ENCODE measurements at places on chromosomes 1 and 21.

DNA sequence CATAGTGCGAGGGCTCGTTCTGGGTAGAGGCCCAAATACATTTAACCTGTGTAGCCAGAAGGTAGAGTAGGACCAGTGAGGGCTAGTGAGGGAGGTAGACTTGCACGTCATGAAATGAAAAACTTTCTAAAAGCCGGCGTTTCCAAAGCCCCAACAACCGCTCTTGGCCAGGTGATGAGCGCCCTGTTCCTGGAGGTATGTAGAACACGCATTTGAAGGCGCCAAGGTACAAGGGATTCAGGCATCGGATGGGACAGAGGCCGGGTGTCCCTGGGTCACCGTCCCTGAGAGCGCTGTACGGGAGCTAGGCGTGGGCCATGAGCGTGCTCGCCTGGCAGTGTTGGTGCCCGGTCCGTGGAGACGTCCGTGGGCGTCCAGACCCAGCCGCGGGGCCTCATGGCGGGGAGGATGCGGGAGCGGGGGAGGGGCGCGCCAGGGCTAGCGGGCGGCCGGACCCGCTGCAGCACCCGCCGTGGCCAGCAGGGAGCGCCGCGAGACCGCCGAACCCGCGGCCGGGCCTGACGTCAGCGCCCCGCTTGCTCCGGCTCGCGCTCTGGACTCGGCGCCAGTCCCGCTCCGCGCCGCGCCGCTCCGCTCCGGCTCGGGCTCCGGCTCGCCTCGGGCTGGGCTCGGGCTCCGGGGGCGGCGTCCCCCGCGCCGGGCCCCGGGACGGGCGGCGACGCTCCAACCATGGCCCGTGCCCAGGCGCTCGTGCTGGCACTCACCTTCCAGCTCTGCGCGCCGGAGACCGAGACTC is at the start of gene PTPRU:
TSS of gene PTPRU (plus strand) at position 568 of the 757 bp plus-strand sequence. CDS start at position 691, 123 bp downstream.
- DNase-seq, result no peak

DNA sequence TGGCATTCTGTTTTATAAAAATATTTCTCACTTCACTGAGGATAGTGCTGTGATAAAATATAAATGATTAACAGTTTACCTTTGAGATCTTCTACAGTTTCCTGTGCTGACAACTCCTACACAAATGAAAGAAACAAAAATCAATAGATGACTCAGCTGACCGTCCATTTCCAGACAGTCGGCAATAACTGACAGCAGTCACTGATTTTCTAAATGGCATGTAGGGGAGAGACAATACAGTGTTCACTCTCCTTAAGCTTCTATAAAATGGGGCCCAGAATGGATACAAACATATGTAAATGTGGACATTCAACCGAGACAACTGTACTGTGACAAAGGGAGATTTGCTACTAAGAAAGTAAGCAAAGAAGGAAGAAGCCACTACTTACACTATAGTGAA is 34.3 kb downstream of the PCNX2 start:
- DNase-seq, result no peak

GRCh38 chr21:45270306-45270821 is 17.3 kb downstream of the POFUT2 start:
- no peak for DNase-seq

DNA sequence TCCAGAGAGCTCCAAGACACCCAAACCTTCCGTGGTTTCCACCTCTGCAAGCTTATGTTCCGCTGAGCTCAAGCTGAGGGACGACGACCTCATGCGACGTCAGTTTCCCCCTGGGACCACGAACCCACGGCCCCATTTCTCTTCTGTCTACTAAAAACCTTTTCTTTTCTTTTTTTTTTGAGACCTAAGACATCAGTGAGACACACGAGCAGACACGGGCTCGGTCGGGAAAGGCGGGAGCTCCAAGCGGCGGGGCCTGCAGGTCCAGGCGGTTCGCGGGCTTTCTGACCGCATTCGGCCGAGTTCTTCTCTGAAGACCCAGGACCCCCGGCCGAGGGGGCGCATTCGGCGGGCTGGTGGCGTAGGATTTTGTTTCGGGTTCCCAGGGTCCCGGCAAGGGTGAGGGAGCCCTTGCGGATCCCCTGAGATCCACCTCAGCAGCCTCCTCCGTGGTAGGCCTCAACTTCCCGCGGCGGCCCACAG is 402 bp downstream of the C21orf58 start:
- no peak for DNase-seq

DNA sequence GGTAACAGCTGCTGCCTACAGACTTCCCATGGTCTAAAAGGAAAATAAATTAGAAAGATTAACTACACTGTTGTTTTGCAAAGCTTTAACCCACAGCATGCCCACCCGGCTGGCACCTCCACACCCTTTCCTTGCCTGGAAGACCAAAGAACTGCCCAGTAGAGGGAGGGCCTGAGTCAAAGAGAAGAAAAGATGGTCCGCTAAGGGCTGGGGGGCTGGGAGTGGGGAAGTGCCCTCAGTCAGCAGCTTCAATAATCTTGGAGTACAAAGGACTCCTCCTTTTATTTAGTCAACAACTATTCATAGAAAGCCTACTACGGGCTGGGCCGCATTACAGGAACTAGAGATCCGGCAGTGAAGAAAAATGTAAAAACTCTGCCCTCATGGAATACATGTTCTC is 40.6 kb downstream of the ERI3 start:
- DNase-seq, result no peak

GRCh38 chr1:71706029-71706671 is 576.2 kb downstream of the NEGR1 start:
- DNase-seq, result no peak

DNA sequence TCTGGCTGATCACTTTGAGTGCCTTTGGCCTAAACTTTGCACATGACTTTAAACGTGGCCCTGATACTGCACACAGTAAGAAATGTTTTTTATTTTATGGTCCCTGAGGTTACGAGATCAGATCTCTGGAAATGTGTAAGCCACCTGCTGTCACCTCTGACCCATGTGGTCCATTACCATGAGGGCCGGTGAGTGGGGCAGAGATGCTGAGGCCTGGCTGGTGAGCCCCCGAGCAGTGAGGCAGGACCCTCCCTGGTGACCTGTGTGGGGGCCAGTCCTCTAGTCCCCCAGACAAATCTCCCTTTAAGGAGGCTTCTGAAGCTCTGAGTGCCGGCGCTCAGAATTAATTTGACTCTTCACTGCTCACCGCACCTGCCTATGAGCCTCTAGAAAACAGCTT is 12.4 kb downstream of the TFF3 start:
- no peak for DNase-seq

DNA sequence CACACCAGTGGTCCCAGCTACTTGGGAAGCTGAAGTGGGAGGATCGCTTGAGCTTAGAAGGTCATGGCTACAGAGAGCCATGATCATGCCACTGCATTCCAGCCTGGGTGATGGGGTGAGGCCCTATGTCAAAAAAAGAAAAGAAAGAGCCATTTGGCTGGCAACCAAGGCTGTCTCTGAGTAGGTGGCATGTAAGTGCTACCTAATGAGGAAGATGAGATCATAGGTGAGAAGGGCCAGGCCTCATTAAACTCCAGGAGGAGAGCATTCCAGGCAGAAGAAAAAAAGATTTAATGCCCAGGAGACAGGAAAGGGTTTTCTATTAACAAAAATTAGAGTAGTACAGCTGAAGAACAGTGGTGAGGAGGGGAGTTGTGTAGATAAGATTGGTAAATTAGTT is 103.4 kb upstream of the ZNF678 start:
- no peak for DNase-seq

DNA sequence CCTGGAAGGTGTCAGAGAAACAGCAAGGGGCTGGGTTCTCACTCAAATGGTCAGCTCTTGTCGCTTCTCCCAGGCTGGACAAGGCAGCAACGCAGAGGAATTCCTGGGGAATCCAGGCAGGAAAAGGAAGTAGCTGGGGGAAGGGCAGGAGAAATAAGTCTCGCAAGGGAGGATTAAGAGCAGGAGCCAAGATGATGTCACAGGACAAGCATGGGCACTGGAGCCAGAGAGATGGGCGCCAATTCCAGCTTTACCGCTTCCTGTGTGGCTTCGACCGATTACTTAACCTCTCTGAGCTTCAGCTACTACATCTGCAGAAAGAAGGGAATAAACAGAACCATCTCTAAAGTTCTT is 70.5 kb downstream of the SSBP3 start:
- peak; percentile 80 for DNase-seq

GRCh38 chr21:34820051-34820450 is 151.3 kb downstream of the CLIC6 start:
- DNase-seq, result no peak

DNA sequence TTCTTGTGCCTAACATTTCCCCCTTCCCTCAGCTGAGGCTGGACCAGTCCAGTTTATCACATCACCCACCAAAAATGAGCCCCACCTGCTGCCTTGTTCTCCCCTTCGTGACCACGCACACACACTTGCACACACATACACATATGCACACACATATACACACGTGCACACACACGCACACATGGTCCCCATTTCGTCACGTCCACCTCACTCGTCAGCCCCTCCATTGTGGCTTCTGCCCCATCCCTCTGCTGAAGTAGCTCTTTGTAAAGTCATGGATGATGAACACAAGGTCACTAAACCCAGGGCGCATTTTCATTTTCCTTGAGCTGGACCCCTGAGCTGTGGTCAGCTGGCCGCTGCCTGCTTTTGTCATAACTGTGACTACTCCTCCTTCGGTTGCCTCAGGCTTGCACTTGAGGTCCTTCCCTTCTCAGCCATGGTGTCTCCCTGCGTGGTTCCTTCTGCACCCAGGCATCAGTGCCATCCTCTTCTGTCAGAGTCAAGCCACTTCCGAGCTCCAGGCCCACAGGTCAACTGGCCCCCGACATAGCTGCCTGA is 93.8 kb downstream of the SYT2 start:
- no peak for DNase-seq

- no peak for DNase-seq
These were observed 17.7 kb downstream of the CMPK1 start for GRCh38 chr1:47351305-47351704.

GRCh38 chr1:228905701-228906101 is 170.4 kb downstream of the RHOU start:
- no peak for DNase-seq

GRCh38 chr1:155840386-155840785 is 16.6 kb downstream of the GON4L start:
- DNase-seq, result no peak

GRCh38 chr21:18803624-18804023 is 400.0 kb upstream of the TMPRSS15 start:
- DNase-seq, result no peak

DNA sequence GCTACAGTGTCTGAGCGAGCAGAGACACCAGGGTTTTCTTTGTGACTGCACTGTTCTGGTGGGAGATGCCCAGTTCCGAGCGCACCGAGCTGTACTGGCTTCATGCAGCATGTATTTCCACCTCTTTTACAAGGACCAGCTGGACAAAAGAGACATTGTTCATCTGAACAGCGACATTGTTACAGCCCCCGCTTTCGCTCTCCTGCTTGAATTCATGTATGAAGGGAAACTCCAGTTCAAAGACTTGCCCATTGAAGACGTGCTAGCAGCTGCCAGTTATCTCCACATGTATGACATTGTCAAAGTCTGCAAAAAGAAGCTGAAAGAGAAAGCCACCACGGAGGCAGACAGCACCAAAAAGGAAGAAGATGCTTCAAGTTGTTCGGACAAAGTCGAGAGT is 2.7 kb downstream of the ZBTB18 start:
- DNase-seq, result no peak

- no peak for DNase-seq
These were observed 39.0 kb upstream of the GRIK3 start for GRCh38 chr1:37073152-37073853.

DNA sequence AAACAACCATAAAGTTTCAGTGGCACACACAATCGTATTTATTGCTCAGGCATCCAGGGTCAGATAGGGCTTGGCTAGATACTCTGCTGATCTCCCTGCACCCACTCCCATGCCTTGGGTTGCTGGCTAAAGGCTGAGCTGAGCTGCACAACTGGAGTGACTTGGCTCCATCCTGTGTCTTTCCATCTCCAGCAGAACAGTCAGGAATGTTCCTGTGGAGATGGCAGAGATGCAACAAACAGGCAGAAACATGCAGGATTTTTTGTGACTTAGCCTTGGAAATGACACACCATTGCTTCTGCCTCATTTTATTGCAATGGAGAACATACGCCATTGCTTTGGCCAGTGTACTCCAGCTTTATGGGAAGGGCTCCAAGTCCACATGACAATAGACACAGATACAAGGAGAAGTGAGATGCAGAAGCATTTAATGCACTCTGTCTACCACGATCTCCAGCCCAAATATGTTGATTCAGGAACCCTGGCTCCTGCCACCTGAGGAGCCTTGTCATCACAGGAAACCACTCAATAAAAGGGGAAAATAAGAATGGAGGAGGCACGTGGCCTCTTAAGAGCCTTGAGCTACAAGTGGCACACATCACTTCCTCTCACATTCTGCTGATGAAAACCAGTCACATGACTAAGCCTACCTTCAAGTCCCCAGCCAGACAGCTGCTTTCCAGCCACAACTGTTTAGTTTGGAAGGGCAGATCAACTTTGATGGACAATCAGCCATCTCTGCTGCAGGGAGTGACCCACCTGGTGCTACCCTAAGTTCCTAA is 10.1 kb upstream of the GUCA2B start:
- no peak for DNase-seq

DNA sequence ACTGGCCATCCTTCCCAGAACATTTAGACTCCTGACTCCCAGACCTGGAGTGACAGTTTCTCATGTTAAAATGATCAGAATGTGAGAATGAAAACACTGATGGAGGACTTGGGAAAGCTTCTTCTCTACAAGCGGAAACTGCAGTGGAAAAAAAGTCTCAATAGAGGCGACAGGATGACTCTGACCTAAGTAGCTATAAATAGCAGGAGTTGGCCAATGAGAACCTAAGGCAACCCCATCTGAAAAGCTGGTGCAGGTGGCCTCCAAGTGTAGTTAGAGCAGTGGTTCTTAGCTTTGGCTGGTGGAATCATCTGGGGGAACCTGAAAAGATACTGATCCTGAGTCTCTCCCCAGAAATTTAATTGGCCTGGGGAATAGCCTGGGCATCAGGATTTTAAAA is 44.2 kb upstream of the EXOSC10 start:
- DNase-seq, result no peak

- no peak for DNase-seq
These were observed 187.7 kb downstream of the KAZN start for GRCh38 chr1:14786109-14786675.

- no peak for DNase-seq
These were observed 103.9 kb downstream of the ADGRL4 start for GRCh38 chr1:78902641-78903040.

- no peak for DNase-seq
These were observed 66.6 kb downstream of the SCCPDH start for GRCh38 chr1:246790833-246791232.

DNA sequence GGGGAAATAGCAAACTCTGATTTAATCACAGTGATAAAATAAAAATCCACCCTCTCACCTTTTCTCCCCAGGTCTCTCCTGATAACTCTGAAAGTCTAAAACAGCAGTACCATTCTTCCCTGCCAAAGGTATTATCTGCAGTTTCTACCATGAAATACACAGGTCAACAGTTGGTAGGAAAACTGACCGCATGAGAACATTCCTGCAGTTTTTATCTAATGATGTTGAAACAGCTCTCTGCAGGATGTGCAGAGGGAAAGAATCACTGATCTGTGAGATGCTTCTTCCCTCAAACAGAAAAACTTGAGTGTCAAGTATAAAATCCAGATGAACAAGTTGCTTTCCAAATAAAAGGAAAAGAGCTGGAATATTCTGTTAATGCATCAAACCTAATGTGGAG is 39.1 kb downstream of the KCNJ6 start:
- no peak for DNase-seq
